ENCODE measurements at places on chromosomes 3 and 15.
A peak's percentile ranks its signal among the peaks of the same experiment; 100 is the strongest.

GRCh38 chr3:177824190-177824786 is 627.0 kb upstream of the TBL1XR1 start:
- DNase-seq = no peak

DNA sequence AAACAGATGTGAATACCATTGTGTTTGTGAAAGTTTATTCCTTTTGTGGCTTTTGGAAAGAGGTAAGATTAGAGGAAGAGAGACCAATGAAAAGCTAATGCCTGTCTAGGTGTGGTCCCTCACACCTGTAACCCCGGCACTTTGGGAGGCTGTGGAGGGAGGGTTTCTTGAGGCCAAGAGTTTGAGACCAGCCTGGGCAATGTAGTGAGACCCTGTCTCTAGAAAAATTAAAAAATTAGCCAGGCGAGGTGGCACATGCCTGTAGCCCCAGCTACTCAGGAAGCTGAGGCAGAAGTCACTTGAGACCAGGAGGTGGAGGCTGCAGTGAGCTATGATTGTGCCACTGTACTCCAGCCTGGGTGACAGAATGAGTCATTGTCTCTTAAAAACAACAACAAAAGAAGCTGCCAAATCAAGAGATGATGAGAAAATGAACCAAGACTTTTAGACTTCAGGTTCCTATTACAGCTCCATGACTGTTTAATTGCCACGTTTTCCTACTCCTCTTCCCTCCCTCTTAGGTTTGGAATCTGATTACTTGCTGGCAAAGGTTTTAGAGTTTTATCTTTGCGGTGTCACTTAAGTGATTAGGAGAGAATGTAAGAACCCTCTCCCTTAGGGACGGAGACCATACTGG is 68.7 kb downstream of the CGNL1 start:
- DNase-seq = no peak

- DNase-seq = no peak
These were observed 17.7 kb upstream of the SNRK start for GRCh38 chr3:43268636-43269035.

- DNase-seq = no peak
These were observed 60.9 kb upstream of the ZNF280D start for GRCh38 chr15:56794165-56794552.

GRCh38 chr15:22845289-22845900 is 6.9 kb downstream of the NIPA2 start:
- no peak for DNase-seq

DNA sequence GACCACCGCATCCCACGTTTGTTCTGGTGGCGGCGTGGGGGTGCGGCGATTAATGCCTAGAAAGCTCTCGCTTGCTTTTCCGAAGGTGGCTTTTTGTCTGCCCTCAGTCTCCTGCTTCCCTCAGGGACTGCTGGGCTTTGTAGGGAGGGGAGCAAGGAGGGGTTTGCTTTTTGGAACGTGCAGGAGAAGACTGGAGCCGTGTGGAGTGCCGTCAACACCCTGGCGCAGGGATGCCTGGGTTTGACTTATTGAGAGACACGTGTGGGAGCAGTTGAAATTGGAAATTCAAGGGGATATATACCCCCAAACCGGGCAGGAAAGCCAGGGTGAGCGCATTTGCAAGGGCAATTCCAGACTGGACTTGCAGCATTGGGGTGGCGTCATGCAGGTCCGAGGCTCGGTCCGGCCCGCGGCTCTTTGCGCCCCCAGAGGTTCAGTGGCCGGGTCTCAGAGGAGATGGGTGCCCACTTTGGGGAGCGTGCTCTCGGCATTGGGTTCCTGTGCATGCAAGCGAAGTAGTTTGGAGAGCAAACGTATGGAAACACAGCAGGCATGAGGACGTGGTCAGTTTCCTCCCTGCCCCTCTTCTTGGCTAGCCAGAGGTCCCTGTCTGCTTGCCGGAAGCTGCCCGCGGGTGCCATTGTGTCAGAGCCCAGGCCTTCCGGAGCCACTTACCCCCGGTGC is 2.1 kb downstream of the EPHB1 start:
- peak; percentile 47 for DNase-seq

DNA sequence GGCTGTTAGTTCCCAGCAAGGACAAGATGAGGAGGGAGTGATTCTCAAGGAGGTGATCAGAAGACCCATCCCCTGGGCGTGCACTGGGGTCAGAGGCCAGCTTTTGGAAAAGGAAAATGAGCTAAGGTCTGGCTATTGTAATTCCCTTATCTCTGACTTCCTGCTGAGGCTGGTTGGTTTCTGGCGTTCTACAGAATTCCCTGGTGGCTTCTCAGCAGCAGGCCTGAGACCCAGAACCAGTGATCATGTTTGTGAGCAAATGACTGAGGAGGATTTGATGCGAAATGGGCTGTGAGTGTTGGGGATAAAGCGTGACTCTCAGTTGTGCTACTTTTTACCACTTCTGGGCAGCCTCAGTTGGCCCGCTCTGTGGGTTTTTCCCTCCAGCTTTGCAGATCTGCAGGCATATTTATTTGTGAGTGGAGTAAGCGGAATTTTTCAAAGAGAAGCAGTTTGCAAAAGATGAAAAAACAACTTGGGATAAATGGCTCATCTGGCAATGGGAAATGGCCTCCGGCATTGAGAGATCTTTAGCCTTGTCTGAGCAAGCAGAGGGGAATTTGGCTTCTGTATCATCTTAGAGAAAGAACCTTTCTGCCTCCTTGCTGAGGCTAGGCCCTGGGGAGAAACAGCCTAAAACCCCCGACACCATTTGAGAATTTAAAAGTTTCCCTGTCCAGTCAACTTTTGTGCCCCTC is 102.7 kb downstream of the SLCO3A1 start:
- DNase-seq = no peak

GRCh38 chr15:65184305-65184867 is 756 bp downstream of the CLPX start:
- DNase-seq = peak; percentile 17

DNA sequence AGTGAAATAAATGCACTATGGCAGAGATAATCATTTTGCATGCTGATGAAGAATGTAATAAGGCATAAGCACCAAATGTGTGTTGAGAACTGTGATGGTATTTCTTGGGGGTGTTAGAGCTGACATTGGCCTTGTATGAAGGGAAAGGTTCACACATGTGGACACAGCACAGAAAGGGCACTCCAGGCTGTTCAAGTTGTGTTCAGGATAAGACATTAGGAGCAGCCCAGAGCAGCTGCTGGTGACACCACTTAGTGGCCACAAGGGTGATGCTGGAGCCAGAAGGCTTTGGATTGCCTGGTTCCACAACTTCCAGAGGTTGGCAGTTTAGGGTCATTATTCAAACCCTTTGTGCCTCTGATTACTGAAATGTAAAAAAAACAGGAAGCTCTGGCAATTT is 155.4 kb downstream of the GOLGA6L6 start:
- no peak for DNase-seq

DNA sequence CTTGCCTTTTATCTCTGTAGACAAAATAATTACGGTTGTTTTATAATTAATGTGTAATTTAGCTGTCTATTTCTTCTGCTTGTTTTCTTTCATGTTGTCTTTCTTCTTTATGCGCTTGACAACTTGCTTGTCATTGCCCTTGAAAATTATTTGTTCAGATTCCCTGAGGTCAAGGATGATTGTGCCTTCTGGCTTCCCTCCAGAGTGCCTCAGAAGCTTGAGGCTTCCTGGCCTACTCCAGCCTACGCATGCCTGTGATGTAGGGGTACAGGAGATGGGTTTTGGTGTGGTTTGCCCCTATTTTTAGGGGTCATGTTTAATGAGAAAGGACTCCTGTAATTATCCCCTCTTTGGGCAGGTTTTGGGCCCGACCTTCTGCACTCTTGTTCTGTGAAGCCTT is 231.5 kb downstream of the SV2B start:
- no peak for DNase-seq

DNA sequence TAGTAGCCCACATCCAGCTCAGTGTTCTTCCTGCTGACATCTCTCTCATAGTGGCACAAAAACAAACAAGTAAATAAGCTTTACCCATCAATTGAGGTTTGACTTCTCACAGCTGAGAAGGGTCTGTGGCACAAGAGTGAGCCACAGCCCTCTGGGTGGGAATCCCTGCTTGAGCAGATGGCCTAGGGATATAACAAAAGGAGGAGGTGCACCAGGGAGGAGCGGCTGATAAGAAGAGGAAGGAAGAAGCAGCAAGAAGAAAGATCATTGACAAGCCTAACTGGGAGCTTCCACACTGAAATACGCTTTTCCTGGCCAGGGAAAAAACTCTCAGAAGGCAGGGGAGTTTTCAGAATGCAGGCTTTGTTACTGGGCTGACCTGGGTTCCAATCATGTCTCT is 279.8 kb downstream of the UACA start:
- no peak for DNase-seq

DNA sequence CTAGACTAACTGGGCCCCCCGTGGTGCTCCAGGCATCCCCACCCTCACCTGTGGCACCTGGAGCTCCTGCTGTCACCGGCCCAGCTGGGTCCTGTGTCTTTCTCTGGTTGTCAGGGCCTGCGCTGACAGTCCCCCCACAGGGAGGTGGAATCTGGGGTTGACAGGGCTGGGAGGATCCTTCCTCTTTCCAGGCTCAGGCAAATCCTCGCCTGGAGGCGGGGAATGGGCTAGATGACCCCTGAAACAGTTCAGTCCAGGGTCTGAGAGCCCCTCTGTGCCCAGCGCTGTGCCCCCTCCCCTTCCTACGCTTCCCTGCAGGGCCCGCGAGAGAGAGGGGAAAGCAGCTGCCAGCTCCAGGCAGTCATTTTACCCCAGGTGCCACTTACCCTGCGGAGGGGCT is 50.1 kb upstream of the MCF2L2 start:
- DNase-seq = no peak

DNA sequence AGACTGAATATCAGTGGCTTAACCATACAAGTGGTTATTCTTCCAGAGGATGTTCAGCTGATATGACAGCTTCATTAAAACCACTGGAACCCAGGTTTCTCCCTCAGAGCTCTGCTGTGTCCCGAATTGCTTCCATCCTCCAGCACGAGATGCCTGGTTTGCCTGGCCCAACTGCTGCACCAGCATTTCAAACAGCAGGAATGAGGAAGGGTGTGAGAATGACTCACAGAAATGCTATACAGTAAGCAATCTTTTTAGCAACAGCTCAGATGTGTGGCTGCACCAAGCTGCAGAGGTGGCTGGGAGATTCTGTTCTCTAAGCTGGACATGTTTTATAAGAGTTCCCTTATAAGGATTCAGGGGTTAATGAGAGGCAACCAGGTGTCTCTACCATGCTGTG is 271.0 kb downstream of the GABRG3 start:
- no peak for DNase-seq

DNA sequence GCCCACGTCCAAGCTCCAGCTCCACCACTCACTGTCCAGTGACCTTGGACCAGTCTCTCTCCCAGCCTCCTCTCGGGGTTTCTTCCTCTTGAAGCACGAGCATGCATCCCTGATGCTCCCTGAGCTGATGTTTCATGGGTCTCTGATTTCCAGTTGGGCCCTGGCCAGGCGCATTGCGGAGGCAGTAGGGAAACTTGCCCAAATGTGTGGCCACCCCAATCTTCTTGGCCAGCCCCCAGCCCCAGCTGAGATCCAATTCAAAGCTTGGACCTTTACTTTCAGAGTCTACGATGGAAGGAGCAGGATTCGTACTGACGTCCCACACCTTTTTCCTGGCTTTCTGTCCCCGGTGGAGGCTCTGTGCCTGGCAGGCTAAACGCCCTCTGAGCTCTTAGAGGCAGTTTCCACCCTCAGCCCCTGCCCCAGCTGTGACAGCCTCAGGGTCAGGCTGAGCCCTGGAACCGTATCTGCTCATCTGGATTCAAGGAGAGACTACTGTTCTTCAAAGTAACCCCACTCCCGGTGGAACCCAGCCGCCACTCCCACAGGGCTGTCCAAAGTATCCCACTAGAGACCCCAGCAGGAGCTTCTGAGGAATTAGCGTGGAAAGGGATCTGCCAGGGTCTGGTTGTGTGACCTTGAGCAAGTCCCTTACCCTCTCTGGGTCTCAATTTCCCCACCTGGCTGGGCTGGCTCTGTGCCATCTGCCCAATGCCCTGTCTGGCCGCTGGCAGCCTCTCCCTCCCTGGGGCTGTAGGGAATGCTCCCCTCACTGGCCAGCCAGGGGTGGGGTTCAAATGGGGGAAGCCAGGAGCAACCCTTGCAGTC is 37.4 kb downstream of the CPN2 start:
- no peak for DNase-seq

GRCh38 chr15:84649706-84650105 is 4.4 kb downstream of the WDR73 start:
- DNase-seq = no peak

DNA sequence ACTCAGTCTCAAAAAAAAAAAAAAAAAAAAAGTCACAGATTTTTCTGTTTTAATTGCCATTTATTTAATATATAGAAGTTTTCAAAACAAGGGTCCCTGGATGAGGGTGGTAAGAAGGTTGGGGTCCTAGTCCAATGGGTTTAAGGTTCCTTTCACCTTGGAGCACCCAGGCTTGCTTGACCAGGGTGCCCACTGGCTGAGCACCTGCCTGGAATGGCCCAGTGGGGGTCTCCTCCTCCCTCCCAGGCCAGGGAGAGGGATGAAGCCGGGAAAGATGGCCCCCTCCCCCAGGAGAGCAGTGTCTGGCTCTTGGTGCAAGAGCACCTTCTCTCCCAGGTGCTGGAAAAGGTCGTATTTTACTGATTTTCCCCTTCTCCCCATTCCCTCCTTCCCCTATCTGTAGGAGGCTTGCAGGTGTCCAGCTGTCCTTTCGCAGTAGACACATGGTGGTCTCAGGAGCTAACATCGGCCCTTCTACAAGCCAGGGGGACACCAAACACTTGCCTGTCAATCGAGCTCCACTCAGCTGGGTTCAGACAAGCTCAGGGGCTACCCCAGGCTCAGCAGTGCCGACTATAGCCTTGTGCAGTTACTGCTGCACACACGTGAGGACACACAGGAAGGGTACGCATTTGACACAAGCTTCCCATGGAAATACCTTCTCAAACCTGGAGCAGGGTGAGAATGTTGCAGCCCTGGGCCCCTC is 112.3 kb upstream of the KLF13 start:
- DNase-seq = no peak

DNA sequence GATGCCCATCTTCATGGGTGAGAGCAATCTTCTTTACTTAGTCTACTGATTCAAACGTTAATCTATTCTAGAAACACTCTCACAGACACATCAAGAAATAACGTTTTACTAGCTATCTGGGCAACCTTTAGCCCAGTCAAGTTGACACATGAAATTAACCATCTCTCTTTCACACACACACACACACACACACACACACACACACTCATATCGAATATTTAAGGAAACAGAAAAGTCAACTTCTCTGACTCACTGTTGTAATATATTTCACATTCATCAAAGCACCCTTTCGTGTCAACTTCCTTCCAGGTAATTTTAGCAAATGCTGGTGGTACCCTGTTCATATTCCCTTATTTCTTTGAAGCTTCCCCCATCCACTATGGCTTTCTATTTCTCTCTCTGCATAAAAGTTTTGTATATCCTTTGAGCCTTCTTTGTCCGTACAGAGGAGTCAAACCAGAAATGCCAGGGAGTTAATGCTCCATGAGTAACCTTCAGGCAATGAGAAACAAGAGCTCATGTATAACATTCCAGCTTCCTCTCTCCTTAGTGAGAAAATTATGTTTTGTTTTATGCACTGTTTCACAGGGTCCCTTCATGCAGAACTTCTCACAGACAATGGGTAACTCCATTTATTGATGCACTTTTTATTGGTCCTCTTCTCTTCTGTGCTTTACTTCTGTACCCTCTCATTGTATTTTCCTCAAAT is 335.5 kb upstream of the CBLB start:
- DNase-seq = no peak

- no peak for DNase-seq
These were observed 75.1 kb downstream of the B3GNT5 start for GRCh38 chr3:183328164-183328563.

- DNase-seq = peak; percentile 11
These were observed 396.3 kb downstream of the LSAMP start for GRCh38 chr3:116048991-116049390.
